ENCODE measurements at places on chromosomes 12 and 14.
A peak's percentile ranks its signal among the peaks of the same experiment; 100 is the strongest.

DNA sequence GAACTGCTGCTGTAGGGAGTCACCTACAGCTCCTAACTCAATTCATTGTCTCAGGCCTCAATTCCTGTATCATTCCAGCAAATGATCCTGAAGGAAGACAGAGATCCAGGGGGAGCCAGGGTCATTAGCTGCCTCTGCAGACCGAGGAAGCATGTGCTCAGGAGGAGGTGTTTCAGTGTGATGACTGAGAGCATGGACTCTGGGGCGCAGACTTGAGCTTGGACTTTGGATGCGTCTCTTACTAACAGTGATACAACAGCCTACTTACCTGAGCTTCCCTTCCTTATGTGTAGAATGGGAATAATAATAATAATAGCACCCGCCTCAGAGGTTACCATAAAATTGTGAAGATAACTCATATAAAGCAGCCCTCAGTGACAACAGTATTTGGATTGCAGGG, 92.0 kb upstream of the USP44 start:
- DNase-seq: no peak

DNA sequence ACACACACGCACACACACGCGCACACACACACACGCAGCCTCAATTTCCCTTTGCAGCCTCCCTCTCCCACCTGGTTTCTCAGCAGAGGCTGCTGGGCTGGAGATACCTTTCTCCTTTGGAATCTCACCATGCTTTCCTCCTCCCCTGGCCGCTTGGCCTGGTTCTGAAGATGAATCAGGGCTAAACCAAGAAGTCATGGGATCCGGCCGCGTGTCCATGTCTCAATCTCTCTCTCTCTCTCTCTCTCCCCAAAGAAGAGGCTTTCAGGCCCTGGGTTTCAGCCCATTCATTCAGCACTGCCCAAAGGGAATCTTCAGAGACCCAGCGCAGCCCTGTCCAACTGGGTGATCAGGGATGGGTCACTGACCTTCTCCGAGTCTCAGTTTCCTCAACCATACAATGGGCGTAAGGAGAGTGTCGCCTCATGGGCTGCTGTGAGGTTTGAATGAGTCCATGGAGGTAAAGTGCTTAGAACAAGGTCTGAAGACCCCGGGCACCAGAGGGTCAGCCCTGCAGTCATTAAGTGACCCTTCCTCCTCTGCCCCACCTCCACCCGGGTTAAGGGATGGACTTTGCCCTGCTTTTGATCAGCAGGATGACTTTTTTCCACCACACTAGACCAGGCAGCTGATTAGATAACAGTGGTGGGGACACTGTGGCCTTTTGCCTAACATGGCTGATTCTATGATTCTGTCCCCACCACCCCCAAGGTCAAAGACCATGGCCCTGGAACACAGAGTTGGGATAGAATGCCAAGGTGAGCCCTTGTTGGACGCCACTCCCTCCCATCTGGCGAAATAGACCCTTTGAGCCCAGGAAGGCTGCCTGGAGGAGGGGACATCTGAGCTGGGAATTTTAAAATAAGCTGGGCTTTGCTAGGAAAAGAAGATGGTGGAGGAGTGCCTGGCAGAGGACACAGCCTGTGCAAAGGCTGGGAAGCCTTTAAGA, 42.1 kb downstream of the SCARB1 start:
- no peak for DNase-seq

DNA sequence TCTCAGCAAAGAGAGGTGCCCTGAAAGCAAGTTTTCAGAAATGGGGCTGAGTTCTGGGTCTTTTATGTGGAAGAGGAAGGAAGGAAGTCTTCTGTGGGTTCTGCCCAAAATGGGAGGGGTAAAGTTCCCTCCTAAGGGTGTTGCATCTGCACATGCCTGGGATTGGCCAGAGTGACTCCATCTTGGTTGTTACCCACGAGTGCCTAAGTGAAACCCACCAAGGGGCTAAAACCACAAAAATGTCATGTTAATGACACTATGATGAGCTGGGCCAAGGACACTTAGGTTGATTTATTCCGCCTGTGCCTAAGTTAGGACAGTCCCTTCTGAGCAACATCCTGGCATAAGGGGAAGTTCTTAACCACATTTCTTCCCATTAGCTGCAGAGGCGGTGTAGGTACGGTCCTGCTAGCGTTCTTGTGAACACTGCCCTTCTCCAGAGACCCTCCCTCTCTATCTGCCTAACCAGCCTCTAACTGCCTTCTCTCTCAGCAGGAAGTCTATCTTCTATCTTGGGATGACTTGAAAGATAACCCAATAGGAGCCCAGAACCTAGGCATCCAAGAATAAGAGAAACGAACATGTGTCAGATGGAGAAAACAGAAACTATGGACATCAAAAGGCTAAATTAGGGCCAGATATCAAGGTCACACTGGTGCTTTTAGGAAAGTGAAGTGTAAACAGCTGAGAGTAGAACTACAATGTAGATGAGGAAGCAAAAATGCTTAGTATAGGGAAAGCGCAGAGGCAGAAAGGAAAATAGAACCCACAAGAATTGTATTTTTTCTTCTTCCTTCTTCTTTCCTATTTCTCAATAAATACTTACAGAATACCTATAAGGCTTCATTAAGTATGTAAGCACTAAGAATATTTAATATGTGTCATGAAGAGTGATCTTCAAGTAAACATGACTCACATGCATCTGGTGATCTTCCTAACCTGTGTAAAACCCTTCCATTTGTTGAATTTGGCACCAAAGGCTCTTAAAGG, 104.2 kb upstream of the AMN1 start:
- no peak for DNase-seq

DNA sequence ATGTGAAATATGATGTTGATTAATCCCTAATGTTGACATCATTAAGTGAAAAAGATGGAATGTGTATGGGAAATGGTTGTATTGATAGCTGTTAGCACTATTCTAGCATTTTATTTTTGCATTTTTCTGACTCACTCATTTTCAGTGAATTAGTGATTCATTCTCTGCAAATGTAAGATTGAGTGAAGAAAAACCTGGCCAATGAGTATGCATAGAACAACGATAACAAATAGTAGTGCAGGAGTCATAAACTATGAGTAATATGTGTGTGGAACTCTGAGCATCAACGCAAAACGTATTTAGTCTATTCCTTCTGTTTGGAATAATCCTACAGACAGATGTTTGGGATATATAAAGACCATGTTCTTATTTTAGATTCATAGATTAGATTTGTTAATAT, 76.3 kb upstream of the RTL1 start:
- no peak for DNase-seq

DNA sequence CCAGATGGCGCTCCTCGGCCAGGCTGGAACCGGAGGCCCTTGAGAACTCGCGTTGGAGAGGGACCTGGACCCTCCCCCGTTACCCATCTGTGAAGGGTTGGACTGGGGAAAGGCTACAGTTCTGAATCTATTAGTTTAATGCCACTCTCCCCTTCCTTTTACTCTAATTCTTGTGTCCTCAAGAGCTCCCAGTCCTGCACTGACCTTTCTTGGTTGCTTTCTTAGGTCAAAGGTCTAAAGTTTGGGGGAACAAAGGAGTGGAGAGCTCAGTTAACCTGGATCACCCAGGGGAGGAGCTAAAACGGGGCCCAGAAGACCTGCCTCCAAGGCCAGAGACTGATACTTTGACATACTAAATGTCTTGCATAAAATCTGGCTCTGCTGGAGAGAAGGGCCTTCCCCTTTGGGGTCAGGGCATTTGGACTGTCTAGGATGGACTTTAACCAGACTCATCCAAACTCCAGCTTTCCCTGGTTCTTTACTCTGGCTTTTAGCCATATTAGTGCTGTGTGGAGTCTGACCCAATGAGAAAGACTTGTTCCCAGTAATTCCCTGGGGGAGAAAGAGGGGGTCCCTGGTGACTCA, 923 bp upstream of the MLF2 start:
- DNase-seq: peak; percentile 45

DNA sequence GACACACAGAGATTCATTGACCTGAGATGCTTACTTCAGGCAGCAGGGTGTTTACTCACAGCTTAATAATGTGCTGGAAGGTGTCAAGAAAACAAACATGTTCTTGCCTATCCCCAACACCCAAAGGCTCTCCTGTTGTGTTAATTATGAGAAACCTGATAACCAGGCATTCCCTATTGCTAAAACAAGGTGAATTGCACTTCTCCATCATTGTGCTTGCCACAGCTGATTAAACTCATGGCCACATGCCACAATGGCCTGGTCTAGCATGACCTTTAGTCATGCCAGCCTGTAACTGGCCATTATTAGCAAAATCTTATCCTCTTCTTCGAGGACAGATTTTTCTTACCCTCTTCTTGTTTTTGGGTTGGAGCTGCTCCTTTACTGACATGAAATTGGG, 21.4 kb downstream of the SMOC1 start:
- DNase-seq: peak; percentile 64

DNA sequence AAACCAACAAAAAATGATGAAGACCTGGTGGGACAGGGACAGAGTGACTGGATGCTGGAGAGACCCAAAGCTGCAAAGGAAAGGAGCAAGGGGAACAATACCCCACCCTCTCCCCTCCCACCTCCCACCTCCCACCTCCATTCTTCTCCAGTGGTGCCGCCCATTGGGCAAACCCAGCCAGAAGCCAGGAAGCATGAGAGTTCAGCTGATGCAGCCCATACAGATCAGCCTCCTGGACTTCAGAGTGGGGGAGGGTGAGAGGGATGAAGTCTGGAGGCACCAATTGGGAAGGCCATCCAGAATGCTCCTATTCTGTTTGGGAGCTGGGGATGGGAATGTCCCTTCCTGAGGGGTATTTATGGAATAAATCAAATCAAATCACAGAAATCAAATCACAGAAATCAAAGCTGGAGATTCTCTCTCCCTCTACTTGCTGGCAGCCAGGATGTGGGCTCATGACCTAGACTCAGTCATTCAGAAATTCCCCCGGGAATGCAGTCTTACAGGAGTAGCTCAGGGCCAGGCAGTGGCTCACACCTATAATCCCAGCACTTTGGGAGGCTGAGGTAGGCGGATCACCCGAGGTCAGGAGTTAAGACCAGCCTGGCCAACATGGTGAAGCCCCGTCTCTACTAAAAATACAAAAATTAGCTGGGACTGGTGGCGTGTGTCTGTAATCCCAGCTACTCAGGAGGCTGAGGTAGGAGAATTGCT, 31.1 kb downstream of the IRF2BPL start:
- peak; percentile 75 for DNase-seq

Measured in NCI-H69 (cell line).